ENCODE measurements at places on chromosomes 4 and X.

GRCh38 chr4:150242820-150243458, 164.7 kb downstream of the DCLK2 start:
- no peak overlapping the region for H3K4me3 ChIP-seq
- no peaks in the 10 kb centered on the region for H3K36me3 ChIP-seq
- H3K27me3 ChIP-seq, result no peaks in the 10 kb centered on the region
- no peaks in the 10 kb centered on the region for H3K4me1 ChIP-seq
- DNase-seq, result peak; percentile 27

DNA sequence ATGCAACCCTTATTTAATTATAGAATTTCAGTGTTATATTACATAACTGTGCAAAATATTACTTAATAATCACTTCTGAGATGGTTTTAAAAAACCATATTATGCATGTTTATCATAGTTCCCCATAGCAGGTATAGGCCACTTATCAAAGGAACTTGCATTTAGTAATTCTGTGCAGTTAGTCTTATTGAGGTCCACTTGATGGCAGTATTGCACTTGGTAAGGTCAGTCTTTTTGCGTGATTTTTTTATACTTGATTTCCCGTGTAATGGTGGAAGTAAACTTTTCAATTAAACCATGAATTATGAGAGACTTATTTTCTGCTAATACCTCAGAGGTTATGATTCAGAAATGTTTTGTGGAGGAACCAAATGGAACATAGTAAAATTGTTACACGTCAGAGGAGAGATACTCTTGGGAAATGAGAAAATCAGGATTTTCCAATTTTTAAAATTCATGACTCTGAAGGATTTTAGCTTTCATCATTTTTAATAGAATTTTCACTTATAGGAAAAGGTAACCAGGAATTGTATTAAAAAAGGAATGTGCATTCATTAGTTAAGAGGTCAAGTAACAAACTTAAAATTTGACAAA, 230.0 kb downstream of the CCSER1 start:
- no peak overlapping the region for H3K4me3 ChIP-seq
- DNase-seq, result no peak
- H3K36me3 ChIP-seq, result no peaks in the 10 kb centered on the region
- H3K27ac ChIP-seq, result no peak overlapping the region

DNA sequence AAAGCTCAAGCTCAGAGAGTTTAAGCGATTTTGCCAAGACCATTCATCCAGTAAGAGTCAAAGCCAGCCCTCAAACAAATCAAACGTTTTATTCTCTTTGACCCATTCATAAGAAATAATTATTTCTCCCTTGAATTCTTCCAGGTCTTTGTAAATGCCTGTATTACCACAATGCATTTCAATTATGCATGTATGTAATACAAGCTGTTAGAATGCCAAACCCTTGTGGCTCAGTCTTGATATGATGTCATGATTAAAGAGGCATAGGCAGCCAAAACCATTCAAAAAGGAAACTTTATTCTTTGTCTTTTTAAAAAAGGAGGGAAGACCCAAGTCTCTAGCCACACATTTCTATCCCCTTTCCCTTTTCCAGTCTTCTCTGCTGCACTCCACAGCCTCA, 56.5 kb upstream of the PGM2 start:
- DNase-seq, result no peak
- no peaks in the 10 kb centered on the region for H3K27me3 ChIP-seq
- H3K27ac ChIP-seq, result no peak overlapping the region
- peaks cover 13% of the 10 kb centered on the region for H3K4me1 ChIP-seq
- H3K4me3 ChIP-seq, result no peak overlapping the region
- H3K36me3 ChIP-seq, result no peaks in the 10 kb centered on the region

- H3K4me3 ChIP-seq, result no peak overlapping the region
- peak; percentile 19 for DNase-seq
- H3K36me3 ChIP-seq, result no peaks in the 10 kb centered on the region
- H3K4me1 ChIP-seq, result no peaks in the 10 kb centered on the region
- no peak overlapping the region for H3K27ac ChIP-seq
Observed at GRCh38 chrX:107324493-107325310, 118.3 kb downstream of the DNAAF6 start.

DNA sequence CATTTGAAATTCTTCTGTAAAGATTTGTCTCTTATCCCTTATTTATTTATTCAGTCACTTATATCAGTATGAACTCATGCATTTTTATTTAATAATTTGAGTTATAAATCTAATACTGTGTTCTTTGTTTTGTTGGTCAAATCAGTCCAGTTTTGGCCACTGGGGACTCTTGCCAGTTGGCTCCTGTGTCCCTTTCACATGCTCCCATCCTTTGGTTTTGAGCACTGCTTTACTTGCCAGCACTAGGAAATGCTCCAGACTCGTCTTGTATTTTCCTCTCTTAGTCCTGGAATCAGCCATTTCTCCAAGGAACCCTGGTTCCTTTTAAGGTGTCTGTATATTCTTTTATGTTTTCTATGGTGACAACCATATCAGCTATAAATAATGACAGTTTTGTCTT, 28.1 kb downstream of the KANTR start:
- no peaks in the 10 kb centered on the region for H3K27me3 ChIP-seq
- no peak overlapping the region for H3K4me3 ChIP-seq
- peaks cover 13% of the 10 kb centered on the region for H3K4me1 ChIP-seq
- no peaks in the 10 kb centered on the region for H3K36me3 ChIP-seq

DNA sequence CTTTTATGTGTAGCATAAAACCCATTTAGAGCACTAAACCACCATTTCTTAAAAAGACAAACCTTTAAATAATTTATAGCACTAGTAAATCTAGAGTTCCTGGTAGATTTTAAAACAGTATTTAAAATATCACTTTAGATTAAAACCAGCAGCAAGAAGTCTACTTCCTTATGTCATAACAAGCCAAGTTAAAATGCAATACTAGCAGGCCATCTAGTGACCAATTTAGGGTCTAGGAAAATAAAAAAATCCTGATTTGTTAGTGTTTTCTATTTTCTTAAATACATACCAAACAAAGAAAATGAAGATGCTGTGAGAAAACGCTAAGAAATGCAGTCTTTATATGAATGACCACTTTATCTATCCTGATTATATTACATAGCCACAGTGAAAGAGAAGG, 53.9 kb downstream of the PAPSS1 start:
- no peaks in the 10 kb centered on the region for H3K27me3 ChIP-seq
- H3K4me1 ChIP-seq, result no peaks in the 10 kb centered on the region
- DNase-seq, result no peak
- no peak overlapping the region for H3K27ac ChIP-seq
- no peak overlapping the region for H3K4me3 ChIP-seq

- H3K4me1 ChIP-seq, result peaks cover 61% of the 10 kb centered on the region
- peak overlapping the region; percentile 97 for H3K27ac ChIP-seq
- no peaks in the 10 kb centered on the region for H3K27me3 ChIP-seq
- peaks cover 17% of the 10 kb centered on the region for H3K36me3 ChIP-seq
Observed at GRCh38 chrX:118504581-118504980, 9.0 kb downstream of the DOCK11 start.

DNA sequence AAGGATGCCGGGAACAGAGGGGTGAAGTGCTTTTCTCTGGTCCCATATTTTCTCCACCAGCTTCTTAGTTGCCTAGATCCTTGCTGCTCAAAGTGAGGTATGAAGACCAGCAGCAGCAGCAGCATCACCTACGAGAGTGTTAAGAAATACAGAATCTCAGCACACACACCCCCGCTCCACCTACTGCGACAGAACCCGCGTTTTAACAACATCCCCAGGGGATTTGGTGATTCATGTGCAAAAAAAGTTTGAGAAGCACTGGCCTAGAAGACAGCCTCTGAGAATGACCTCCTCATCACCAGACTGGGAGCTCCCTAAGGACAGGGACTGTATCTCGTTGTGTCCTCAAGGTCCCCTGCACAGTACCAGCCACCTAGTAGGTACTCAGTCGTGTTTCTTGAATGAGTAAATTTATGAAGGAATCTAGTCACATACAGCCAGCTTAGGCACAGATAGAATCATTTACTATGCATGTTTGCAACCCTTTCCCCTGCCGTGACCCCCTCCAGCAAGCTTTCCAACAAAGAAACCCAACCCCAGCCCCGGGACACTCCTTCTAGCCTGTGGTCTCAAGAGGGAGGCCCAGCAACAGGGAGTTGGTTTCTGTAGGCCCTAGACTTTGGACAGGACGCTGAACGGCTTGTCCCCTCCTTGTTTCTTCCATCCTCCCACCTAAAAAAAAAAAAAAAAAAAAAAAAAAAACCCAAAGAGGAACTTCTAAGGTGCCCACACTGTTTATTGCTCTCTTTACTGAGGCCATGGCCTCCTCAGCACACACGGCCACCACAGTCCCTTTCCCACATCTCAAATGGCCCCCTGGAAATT, 21.5 kb downstream of the RTL5 start:
- H3K4me1 ChIP-seq, result peaks cover 15% of the 10 kb centered on the region
- no peak for DNase-seq

- no peaks in the 10 kb centered on the region for H3K4me1 ChIP-seq
- H3K36me3 ChIP-seq, result no peaks in the 10 kb centered on the region
- H3K27me3 ChIP-seq, result peaks cover 5% of the 10 kb centered on the region
Observed at GRCh38 chr4:8144359-8144758, 14.3 kb downstream of the ABLIM2 start.

DNA sequence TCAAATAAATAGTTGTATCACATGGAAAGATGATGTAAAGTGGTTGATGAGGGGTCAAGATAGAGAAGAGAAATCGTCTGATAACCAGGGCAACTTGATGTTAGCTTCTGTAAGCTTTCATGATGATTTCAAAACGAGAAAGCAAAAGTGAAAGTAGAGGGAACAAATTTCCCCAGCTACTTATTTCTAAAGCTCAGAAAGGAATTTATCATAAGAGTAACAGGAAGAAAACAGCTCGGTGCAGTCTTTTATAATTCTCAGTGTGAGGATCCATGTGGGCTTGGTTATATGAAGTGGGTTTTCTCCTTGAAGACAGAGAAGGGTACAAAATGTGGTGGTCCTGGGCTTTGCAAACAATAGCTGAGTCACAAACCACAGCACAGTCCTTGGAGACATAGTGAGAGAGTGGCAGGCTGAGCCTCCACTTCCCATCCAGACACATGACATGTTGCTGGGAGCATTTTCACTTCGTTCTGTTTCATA, 32.1 kb upstream of the GLRA2 start:
- peak; percentile 10 for DNase-seq
- H3K4me1 ChIP-seq, result peaks cover 11% of the 10 kb centered on the region
- H3K36me3 ChIP-seq, result no peaks in the 10 kb centered on the region
- peak overlapping the region; percentile 93 for H3K27ac ChIP-seq
- no peaks in the 10 kb centered on the region for H3K27me3 ChIP-seq

DNA sequence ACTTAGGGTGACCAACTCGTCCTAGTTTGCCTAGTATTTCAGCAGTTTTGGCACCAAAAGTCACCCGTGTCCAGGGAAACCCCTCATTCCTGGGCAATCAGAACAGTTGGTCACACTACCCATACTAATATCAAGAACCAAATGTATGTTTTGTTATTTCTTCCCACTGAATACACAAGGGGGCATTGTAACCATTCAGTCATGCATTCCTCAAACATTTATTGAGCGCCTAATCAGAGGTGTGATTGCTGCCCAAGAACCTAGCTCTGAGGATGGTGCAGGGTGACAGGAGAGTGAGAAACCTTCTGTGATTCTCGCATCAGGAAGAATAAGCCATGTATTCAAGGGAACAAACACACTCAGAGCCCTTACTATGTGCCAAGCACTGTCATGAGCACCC, 69.8 kb upstream of the RAI2 start:
- no peak overlapping the region for H3K27ac ChIP-seq
- H3K36me3 ChIP-seq, result no peaks in the 10 kb centered on the region
- no peaks in the 10 kb centered on the region for H3K27me3 ChIP-seq
- no peak for DNase-seq
- no peaks in the 10 kb centered on the region for H3K4me1 ChIP-seq

DNA sequence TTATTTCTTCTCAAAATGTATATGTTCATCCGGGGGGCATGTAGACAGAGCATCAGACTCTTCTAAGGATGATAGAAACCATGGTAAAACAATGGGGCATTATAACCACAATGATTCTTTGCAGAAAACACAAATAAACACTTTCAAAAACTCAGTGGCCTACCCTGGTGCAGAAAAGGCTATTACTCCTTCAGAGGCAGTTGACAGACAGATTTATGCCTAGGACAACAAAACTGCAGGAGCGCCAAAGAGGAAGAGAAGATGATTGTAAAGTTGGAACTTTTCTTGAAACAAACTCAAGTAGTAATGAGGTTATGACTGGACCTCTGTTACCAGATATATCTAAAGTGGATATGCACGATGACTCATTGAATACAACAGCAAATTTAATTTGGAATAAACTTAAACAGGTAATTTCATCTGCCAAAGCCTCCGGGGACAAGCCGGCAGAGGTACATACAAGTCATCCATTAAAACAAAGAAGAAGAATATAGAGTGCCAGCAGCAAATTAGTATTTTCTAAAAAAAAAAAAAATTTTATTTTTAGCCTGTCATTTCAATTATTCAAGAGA, 1068.4 kb upstream of the INTU start:
- H3K4me3 ChIP-seq, result no peak overlapping the region
- no peaks in the 10 kb centered on the region for H3K36me3 ChIP-seq
- no peaks in the 10 kb centered on the region for H3K27me3 ChIP-seq
- H3K4me1 ChIP-seq, result no peaks in the 10 kb centered on the region
- no peak overlapping the region for H3K27ac ChIP-seq

DNA sequence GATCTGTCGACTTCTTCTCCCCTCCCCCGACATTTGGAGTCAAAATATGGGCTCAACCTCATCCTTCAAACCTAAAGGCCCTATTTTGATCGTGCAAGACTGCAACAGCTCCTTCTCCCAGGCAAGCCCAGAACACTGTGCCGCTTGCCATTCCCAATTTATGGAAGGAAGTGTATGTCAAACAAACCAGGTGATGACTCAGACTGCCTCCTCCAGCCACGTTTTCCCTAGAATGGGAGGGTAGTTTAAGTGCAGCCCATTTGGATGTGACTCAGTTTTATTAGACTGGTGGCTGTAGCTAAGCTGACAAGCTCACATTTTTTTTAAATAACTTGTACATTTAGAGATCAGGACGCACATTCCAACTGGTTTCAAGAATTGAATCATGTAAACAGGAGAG, 570.4 kb upstream of the DIPK2B start:
- peaks cover 41% of the 10 kb centered on the region for H3K36me3 ChIP-seq
- peak overlapping the region; percentile 84 for H3K4me3 ChIP-seq
- H3K27me3 ChIP-seq, result no peaks in the 10 kb centered on the region

DNA sequence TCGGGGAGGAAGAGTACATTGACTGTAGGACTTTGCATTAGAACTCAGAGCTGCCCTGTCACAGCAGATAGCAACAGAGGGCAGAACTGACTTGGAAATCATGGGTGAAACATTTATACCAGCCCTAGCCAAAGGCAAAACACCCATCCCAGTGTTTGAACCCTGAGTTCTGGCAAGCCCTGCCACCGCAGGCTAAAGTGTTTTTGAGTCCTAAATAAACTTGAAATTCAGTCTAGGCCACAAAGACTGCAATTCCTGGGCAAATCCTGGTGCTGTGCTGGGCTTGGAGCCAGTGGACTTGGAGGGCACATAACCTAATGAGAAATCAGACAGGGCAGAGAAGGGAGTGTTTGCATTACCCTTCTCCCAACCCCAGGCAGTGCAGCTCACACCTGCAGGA, 1015.7 kb downstream of the FSTL5 start:
- DNase-seq, result no peak
- no peak overlapping the region for H3K27ac ChIP-seq
- H3K27me3 ChIP-seq, result no peaks in the 10 kb centered on the region
- no peak overlapping the region for H3K4me3 ChIP-seq
- no peaks in the 10 kb centered on the region for H3K36me3 ChIP-seq

- H3K4me1 ChIP-seq, result peaks cover 2% of the 10 kb centered on the region
- H3K4me3 ChIP-seq, result no peak overlapping the region
- DNase-seq, result no peak
- H3K27ac ChIP-seq, result no peak overlapping the region
- peaks cover 6% of the 10 kb centered on the region for H3K27me3 ChIP-seq
Observed at GRCh38 chrX:38563030-38563429, 1.7 kb downstream of the TSPAN7 start.

GRCh38 chrX:53441531-53442321, 7.6 kb upstream of the HSD17B10 start:
- H3K27ac ChIP-seq, result peak overlapping the region; percentile 30
- H3K27me3 ChIP-seq, result peaks cover 3% of the 10 kb centered on the region
- peak; percentile 73 for DNase-seq
- H3K4me3 ChIP-seq, result peak overlapping the region; percentile 77
- H3K36me3 ChIP-seq, result no peaks in the 10 kb centered on the region

Measured in activated CD8-positive, alpha-beta T cell treated with anti-CD3 and anti-CD28 coated beads for 36 hours (primary cell).